ENCODE measurements at places on chromosomes 11 and 22.

DNA sequence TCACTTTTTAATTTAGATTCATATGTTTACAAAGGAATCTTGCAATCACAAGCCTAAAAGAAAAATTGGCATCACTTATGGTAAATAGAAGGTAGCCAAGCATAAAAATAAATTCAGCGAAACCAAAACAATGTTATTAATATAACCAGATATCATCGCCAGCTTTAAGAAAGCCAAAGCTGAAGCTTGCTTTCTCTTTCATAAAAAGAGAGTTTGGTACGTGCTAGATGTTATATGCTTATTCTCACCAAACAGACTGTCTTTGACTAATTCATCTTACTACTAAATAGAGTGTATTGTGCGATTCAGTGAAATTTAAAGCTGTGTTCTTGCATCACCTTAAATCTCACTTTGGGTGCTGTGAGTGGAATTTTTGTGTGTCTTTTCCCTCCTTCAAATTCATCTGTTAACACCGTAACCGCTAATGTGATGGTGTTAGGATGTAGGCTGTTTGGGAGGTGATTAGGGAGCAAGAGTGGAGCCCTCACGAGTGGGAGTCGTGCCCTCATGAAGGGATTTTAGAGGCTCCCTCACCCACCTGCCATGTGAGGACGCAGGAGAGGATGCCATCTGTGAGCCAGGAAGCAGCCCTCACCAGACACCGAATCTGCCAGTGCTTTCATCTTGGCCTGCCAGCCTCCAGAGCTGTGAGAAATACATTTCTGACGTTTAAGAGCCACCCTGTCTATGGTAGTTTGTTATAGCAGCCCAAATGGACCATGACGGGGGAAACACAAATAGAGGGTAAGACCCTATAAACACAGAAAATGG, 134.1 kb upstream of the TMEM45B start:
- no peak for DNase-seq

DNA sequence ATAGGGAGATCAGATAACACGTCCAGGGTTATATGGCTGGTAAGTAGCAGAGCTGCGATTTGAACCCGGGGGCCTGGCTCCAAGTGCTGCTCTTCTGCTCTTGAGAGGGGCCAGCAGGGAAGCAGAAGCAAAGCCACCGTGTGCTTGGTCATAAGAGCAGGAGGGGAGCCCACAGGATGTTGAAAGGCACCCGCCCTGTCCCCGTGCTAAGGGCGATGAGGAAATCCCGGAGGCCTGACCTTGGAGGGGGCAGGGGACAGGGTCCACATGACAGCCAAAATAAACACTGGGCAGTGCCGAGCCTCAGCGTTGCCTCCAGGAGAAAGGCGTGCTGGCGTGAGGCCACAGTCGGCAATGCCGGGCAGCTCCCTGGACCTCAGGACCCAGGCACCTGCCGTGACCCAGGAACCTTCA, 28.8 kb downstream of the TOM1 start:
- DNase-seq: no peak

DNA sequence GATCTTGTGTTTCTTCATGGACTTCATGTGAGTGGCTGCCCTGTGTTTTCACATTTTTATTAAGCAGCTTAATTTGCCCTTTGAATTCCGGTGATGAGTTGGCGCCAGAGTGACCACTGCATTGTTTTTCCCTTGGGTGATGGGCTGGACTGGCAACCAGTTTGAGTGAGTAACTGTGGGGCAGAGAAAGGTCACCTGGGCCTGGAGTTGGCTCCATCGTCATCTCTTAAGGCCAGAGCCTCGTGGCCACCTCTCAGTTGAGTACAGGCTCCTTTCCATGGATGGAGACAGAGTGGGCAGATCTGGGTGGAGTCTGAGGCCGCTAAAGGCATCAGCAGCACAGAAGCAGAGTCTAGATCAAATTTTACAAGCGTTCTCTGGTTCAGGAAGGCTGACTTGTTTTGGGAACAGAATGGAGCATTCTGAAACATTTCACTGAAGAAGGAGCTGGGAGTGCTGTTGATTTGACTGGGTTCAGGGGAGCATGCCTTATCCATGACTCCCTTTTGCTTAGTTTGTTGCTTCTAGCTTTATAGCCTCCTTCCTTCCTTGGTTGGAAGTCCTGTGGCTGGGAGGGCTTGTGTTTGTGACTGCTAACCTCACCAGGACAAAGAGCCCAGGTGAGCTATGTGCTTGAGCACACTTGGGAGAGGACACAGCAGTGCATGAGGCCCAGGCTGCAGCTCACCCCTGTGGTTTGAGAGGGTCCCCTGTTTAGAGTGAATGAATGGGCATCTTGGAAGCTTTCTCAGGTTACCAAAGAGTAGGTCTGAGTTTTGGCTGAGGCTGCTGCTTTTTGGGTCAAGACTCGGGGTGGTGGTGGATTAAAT, 7.8 kb downstream of the BCR start:
- DNase-seq: no peak

GRCh38 chr11:82873919-82874333, 26.3 kb downstream of the PRCP start:
- DNase-seq: no peak

DNA sequence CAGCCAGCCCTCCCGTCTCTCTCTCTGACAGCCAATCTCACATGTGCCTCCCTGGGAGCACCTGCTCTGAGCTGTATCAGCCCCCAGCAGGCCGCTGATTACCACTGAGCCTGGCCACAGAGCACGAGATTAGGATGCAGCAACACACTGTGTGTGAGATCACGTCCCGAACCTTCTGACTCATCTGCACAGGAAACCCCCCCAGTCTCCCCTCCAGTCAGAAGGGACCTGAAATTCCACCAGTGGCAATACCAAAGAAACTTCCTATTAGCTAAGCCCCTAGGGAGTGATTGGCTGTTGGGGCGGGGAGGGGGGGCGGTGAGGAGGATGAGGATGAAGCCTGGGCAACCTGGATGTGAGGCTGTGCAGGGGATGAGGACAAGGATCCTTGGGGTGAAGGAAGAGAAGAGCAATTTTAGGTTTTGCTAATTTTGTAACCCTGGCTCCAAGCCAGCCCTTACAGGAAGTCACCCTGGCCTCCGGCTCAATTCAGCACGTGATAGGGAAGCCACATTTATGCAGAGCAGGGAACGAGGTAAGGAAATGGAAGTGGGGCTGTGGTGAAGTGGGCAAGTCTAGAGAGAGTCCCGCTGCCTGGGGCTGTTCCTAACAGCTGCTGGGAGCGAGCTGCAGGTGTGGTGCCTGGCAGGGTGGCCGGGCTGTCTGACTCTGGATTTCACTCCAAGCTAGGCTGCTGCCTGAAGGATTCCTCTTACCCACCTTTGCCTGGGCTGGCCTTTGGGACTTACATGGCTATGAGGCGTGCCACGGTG, 1.9 kb downstream of the SLC43A3 start:
- DNase-seq: no peak

DNA sequence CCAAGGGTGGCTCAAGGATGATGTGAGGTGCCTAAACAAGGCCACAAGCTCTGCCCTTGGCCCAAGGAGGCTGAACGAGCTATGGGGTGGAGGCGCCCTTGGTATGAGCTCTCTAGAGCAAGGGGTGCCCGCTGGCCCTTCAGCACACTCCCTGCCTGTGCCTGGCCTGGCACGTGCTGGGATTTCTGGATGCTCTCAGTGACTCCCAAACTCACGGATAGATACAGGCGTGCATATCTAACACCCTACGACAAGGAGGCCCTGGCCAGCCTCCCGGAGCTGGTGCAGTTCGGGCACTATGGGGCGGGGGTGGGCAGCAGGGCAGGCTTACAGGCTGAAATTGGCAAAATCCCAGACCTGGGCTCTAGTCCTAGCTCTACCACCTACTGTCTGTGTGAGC, 30.6 kb downstream of the SCUBE1 start:
- DNase-seq: no peak

DNA sequence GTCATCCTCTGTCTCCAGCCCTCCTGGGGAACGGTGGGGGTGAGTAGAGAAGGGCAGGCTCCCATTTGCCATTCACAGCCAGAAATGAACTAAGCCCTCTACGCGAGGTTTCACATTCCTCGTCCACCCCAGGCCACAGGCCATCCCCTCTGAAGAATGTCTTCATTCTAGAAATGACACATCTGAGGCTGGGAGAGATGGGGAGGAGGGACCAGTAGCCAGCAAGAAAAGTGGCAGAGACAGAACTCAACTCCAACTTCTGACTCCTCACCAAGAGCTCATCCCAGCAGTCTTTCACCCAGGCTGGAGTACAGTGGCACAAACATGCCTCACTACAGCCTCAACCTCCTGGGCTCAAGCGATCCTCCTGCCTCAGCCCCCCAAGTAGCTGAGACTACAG, 3.4 kb downstream of the CTSF start:
- no peak for DNase-seq

- no peak for DNase-seq
These were observed 114.1 kb downstream of the ADAMTS15 start for GRCh38 chr11:130562549-130562948.

DNA sequence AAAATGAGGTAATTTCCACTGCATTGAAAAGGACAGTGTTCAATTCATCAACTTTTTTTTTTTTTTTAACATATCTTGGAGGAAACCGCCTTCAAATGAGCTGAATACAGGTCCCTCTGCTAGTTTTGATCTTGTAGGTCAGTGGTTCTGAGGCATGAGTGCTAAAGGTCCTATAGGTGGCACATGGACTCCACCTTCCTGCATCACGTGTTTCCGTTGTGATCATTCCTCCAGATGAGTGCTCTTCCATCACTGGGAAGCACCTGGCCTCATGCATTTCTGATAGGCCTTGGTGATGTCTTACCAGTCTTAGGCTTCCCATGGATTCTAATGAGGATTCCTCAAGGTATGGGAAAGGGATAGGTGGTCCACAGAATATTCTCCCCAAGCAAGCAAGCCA, 37.8 kb downstream of the FDX1 start:
- DNase-seq: no peak

DNA sequence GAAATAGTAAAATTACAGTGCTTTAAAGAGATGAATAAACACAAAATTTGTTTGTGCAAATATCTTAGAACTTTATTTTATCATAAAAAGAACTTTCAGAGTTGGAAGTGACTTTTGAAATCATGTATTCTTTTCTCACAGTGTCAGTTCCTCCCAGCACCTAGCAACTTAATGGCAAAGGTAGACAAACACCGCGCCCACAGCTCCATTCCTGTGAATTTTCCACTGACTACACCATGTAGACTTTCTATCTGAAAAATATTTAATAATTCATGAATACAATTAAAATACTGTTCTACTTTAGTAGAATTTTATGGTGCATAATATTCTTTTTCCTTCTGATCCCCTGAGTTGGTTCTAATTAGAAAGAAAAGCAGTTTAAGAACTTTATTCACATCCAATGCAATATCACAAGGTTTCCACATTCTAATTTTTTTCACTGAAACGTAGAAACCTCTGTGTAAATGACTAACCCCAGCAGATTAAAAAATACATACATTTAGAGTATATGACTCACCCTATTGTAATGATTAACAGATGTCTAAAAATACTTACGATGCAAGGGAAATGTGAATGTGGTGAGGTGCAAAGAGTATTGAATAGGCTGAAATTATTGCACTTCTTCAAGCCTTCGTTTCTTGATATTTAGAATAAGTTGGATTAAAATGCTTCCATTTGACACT, 218.2 kb upstream of the CCDC179 start:
- no peak for DNase-seq

GRCh38 chr11:108826136-108826535, 161.3 kb downstream of the DDX10 start:
- no peak for DNase-seq

- no peak for DNase-seq
These were observed 42.1 kb upstream of the KLHL35 start for GRCh38 chr11:75474878-75475766.

DNA sequence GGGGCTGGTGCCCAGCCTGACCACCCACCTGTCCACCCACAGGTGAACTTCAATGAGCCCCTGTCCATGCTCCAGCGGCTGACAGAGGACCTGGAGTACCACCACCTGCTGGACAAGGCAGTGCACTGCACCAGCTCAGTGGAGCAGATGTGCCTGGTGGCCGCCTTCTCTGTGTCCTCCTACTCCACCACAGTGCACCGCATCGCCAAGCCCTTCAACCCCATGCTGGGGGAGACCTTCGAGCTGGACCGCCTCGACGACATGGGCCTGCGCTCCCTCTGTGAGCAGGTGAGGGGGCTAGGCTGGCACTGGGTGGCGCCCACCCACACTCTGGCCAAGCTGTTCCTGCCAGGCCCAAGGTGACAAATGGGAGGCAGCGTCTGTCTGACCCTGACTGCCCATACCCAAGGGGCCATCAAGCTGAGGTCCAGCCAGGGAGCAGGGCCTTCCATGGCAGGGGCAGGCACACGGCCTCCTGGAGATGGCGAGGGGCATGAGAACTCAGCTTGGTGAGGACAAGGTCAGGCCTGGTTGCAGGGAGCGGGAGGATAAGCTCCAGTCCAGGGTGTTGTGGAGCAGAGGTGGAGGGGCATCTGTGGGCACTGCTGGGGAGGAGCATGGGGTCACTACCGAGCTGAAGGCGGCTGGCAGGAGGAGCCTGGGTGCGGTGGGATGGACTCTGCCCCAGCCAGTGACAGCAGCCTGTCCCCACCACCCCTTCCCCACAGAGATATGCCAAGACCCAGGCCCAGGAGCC, 77.7 kb downstream of the MORC2 start:
- DNase-seq: no peak
